ENCODE measurements at places on chromosomes 4 and X. TPM values are rescaled to one million over a fixed set of nuclear protein-coding genes. Genes with fewer than 3 reads are reported as not detected.

DNA sequence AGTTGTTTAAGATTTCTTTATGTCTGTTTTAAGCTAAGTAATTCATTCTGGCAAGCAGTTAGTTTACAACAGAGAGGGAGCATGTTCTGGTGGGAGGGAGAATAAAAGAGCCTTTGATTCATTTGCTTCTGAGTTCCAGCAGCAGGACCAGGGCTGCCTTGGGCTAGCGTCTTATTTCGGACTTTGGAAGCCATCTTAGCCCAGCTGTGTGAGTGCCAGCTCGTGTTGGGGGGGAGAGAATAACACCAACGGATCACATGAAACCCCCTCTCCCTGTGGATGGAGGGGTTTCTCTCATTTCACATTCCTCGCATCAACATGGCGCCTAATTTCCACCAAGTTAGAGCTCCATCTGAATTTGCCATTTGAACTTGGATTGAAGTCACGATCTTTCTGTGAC lies 7.4 kb downstream of the GAB1 start:
- DNase-seq = no peak

DNA sequence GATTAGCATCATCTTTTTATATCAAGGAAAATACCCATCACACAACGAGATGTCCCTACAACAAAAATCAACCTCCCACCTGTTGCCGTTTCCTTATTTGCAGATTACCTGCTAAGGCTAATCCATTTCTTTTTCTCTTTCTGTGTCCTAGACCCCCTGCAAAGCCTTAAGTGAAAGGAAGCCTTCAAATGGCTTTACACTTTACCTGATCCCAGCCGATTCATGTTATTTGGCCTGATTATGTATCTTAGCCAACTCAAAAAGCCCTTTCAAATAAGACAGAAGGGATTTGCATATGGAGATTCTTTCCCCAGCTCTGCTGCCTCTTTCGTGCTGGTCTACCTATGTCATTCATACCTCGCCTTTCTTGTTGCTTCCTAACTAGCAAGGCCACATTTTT lies 14.4 kb downstream of the ABCG2 start:
- DNase-seq = no peak

DNA sequence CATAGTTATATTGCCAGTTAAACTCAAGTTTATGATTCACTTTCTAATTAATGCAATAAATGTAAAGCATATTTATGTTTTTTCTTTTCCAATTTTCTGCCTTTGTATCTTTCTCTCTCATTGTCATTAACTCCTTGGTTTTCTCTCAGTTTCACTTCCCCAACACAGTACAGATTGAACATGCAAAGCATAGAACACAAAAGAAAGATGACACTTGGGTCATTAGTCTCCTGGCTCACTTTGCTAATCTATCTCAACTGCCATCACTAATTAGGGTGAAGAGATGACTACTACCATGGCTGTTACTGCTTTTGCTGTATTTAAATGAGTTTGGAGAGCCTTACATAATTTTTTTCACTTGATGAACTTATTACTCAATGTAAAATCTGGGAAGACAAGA lies 12.3 kb upstream of the NAA11 start:
- no peak for DNase-seq

DNA sequence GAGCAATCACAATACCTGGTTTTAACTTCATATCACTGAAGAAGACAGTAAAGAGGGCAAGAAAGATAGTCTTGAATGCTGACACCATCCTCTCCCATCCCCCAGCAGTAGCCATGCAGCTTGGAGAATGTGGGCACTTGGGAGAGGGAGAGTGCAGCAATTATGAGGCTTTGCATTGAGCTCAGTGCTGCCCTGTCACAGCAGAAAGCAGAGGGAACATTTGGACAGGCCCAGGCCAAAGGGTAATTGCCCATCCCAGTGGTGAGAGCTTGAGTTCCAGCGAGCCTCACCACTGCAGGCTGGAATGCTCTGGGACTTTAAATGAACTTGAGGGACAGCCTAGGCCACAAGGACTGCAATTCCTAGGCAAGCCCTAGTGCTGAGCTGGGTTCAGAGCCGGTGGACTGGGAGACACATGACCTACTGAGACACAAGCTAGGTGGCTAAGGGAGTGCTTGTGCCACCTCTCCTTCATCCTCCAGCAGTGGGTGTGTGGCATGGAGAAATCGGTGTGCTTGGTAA lies 36.3 kb downstream of the CORIN start:
- no peak for DNase-seq

DNA sequence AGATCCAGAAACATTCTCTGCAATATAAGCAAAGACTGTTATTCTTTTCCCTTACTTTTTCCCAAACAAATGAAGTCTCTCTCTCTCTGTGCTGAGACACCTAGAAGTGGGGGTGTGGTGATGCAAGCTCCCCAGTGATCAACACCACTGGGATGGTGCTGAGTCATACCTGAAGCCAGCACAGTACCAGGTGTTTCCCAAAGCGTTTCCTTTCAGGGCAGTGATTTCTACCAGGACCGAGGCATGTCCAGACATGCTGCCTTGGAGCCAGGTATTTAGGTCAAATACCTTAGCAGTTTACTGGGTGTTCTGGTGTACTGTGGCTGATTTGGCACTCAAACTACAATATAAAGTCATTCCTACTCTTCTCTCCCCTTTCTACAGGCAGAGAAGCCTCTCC lies 726.5 kb downstream of the FAM133A start:
- DNase-seq = no peak

DNA sequence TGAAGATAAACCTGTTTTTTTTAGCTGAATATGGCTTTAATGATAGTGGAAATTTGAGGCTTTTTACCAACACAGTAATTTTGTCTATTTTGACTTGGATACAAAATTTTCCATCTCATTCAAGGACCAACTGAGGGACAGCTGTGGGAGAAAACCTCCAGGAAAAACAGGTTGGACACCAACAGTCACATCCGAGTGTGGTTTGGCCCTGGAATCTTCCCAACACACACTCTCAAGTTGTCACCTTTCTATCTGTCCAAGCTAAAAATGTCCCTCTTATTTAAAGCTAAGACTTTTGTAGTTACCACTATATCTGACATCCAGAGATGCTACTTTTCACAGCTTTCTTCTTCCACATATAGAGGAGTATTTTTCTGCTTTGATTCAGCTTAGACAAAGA lies 404.9 kb downstream of the PCDH7 start:
- no peak for DNase-seq

DNA sequence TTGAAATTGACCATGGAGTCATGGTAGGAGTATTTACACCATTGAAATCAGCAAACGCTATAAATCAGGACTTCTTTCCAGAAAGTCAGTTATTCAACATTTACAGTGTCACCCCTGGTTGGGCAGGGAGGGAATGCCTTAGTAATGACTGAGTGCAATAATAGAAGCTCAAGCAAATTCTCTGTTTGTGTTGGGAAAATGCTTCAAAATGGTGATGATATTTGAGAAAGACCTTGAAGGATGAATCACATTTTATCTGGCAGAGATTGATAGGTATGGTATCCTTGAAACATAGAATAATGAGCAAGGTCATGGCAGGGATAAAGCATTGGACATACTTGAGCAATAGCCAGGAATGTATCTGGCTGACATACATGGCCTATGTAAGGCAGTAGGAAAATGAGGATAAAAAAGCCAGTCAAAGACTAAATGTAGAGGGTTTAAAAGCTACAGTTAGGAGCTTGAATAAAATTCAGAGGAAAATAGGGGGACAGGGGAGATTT lies 248.7 kb downstream of the FMR1NB start:
- DNase-seq = no peak

GRCh38 chr4:56910172-56910967 lies 2.7 kb downstream of the REST start:
- no peak for DNase-seq

DNA sequence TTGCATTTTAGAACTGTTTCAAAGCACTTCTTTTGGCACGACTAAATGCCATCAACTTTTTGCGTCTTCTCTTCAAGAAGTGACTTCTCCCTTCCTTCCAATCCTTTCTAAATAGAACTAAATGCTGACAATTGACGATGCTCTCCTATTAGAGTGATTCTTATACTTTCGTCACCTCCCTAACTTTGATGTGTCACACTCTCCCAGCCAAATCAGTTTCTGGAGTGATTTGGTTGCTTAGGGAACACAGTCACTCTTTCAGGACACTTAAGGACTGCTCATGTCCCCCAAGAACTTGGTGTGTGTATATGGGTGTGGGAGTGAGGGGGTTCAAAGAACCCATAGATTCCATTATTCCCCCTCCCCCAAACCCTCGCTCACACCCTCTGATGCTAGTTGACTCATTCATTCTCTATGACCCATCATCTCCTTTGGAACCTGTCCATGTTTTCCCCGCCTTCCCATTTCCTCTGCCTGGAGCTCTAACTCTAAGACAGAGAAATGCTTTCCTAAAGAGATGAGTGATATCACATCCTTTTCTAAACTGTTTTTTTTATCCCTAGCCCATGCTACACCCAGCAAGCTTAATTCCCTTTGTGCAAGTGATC lies 26.8 kb upstream of the AREG start:
- DNase-seq = no peak

DNA sequence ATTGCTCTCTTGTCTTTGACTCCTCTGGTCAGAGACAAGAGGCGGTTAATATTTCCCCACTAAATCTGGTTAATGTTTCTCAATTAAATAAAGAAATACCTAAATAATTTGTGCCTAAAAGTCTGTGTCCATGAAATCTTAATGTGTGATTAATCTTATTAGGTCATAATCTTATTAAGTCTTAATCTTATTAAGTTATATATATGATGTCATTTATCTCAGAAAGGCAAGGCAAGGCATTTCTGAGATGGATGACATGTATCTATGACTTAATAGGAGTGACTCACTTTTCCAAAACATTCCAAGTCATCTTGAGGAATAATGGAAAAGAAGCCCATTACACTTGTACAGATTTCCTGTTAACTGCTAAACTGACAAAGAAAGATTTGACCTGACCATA lies 74.7 kb downstream of the TRAM1L1 start:
- DNase-seq = no peak

DNA sequence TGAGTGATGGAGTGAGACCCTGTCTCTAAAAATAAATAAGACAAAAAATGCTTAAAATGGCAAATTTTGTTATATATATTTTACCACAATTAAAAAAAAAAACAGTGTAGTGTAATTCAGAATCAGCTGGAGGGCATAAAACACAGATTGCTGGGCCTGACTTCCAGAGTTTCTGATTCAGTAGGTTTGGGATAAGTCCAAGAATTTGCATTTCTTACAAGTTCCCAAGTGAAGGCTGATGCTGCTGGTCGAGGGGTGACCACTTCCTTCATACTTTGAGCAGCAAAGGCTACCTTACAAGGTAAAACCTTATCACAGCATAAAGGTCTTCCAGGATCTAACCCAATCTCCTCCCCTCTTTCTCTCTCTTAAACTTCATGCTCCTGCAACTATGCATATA lies 40.7 kb downstream of the KLHL8 start:
- DNase-seq = no peak

GRCh38 chr4:119008761-119009160 lies 120.1 kb downstream of the SYNPO2 start:
- DNase-seq = no peak

GRCh38 chrX:47232197-47232802 lies 509 bp upstream of the USP11 start:
- DNase-seq = no peak

GRCh38 chr4:137000432-137000831 lies 531.9 kb downstream of the PCDH18 start:
- no peak for DNase-seq

DNA sequence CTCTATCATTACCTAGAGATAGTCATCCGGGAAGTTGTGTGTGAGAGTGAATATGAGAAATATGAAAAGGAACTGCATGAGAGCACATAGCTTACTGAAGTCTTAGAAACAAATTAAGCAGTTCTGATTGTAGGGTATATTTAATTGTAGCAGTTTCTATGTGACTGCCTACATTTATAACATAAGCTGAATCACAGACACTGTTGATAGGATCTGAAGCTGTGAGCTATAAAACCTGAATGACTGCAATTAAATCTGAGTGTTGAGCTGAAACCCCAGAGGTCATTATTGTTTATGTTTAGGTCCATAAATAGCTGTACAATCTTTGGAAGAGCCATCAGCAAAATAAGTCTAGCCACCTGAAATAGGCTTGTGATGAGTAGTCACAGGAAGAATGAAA lies 210.1 kb upstream of the CXCL13 start:
- DNase-seq = no peak

- DNase-seq = no peak
Observed at GRCh38 chr4:188780686-188781085, 641.4 kb downstream of the TRIML1 start.

DNA sequence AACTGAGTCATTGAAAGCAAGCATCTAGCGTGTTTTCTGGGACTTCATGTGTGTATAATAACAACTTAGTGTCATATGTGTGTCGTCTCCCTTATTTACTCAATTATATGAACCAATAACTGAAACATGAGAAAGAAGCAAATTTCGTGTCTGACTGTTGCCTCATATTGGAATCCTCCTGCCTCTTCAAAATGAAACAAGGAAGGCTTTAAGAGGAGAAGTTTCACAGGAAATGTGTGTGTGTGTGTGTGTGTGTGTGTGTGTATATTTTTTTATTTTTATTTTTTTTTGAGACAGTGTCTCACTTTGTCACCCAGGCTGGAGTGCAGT lies 145.8 kb upstream of the SFRP2 start:
- DNase-seq = no peak

DNA sequence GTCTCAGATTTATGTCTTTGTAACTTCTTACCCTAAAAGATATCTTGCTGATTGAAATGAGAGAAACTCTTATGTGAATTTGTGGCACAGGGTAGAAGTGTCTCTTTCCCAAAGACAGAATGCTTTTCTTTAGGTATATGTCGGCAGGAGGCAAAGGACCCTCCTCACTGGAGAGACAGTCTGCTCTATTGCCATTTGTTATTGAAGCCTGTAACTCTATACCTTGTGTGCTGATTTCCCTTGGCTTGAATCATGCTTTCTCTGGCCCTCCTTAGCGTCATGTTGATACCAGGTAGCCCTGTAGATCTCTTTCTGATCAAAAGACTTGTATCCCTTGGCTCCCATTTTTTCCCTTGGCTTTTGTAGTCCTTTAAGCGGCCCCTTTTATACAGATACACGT lies 284.3 kb downstream of the CXXC4 start:
- no peak for DNase-seq

- DNase-seq = no peak
Observed at GRCh38 chrX:116872931-116873330, 410.2 kb upstream of the CT83 start.

GRCh38 chr4:123871341-123871740 lies 474.7 kb downstream of the SPRY1 start:
- no peak for DNase-seq

- DNase-seq = no peak
Observed at GRCh38 chr4:37896206-37896860, 5.4 kb downstream of the TBC1D1 start.

The NEUROG2 gene
- polyA plus RNA-seq = not detected

The TMSB15A gene
- not detected for polyA plus RNA-seq

The BEX2 gene
- 46.4 TPM for polyA plus RNA-seq

The RAI2 gene
- not detected for polyA plus RNA-seq

The FBXW7 gene
- 35.6 TPM for polyA plus RNA-seq

The TMEM47 gene
- not detected for polyA plus RNA-seq

The GNPDA2 gene
- polyA plus RNA-seq = 32.7 TPM

The LGI2 gene
- polyA plus RNA-seq = not detected

The AREG gene
- polyA plus RNA-seq = 25.4 TPM
